CD4-positive, alpha-beta memory T cell (primary cell): ENCODE measurements at places on chromosomes 1 and 21. TPM values are rescaled to one million over a fixed set of nuclear protein-coding genes. Genes with fewer than 3 reads are reported as not detected.

DNA sequence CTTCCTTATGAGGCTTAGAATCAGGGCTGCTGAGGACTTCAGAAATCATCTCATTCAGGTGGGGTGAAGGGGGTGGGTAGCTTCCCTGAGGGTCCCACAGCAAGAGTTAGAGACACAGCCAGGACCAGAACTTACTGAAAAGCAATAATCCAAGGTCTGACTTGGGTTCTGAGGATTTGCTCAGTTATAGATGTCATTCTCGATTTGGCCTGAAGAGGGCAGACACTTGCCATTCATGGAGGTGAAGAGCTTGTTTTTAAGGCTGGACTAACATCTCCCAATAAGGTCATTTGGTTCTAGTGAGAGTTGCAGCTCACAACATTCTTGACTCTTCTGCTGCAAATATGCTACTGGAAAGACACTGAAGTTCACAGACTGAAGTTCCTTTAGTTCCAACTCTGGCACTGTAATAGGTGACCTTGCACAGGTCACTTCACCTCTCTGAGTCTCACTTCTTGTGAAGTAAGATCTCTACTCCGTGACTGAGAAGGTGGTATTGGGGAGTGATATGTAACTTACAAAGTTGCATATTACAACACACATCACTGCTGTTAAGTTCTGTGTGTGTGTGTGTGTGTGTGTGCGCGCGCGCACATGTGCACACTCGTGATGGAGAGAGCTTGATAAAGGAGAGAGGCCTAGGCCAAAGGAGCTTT lies 69.8 kb upstream of the DIRAS3 start:
- H3K27ac ChIP-seq: no peak overlapping the region
- no peaks in the 10 kb centered on the region for H3K36me3 ChIP-seq
- DNase-seq: peak; percentile 17
- H3K4me1 ChIP-seq: no peaks in the 10 kb centered on the region
- no peak overlapping the region for H3K4me3 ChIP-seq

The CCDC190 gene
- total RNA-seq: not detected

- no peak for DNase-seq
- no peaks in the 10 kb centered on the region for H3K36me3 ChIP-seq
- no peak overlapping the region for H3K4me3 ChIP-seq
- peaks cover 2% of the 10 kb centered on the region for H3K4me1 ChIP-seq
Observed at GRCh38 chr1:240618946-240619345, 7.0 kb upstream of the GREM2 start.

- no peak overlapping the region for H3K4me3 ChIP-seq
- DNase-seq: no peak
- no peaks in the 10 kb centered on the region for H3K27me3 ChIP-seq
- no peaks in the 10 kb centered on the region for H3K36me3 ChIP-seq
- peaks cover 36% of the 10 kb centered on the region for H3K4me1 ChIP-seq
Observed at GRCh38 chr1:8660411-8660828, 157.0 kb downstream of the RERE start.

GRCh38 chr1:53450225-53450624 lies 9.0 kb upstream of the DMRTB1 start:
- H3K36me3 ChIP-seq: no peaks in the 10 kb centered on the region
- DNase-seq: no peak
- no peak overlapping the region for H3K4me3 ChIP-seq
- H3K27ac ChIP-seq: no peak overlapping the region
- H3K4me1 ChIP-seq: no peaks in the 10 kb centered on the region

DNA sequence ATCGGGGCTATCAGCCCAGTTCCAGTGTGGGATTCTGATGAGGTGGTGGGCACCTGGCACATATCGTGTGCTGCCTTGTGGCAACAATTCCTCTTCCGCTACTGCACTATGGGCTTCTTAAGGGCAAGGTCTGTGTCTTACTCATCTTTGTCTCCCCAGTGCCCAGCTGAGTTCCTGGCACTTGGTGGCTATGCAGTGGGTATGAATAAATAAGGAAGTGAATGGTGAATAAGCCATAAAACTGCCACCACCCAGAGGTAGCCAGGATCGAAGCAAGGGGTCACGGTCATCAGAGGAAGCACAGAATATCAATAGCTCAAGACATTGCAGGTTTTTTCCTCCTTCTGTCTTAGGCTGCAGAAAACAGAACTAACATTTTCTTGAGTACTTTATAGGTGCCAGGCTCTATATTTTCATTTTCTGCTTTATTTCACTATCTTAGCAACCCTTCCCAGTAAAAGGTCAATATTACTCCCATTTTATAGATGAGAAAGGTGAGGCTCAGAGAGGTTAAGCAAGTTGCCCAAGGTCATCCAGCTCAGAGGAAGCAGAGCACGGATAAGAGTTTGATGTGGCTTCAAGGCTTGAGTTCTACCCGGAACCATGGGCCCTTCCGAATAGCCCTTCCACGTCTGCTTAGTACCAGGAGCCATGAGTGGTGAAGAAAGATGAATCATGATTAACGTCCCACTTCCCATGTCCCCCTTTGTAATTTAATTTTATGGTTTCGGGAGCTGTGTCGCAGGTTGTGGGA lies 10.2 kb downstream of the C1orf94 start:
- H3K27ac ChIP-seq: no peak overlapping the region
- H3K4me3 ChIP-seq: no peak overlapping the region
- no peaks in the 10 kb centered on the region for H3K36me3 ChIP-seq

The MYOC gene
- not detected for total RNA-seq

The ANKRD34A gene
- 2.1 TPM for total RNA-seq

DNA sequence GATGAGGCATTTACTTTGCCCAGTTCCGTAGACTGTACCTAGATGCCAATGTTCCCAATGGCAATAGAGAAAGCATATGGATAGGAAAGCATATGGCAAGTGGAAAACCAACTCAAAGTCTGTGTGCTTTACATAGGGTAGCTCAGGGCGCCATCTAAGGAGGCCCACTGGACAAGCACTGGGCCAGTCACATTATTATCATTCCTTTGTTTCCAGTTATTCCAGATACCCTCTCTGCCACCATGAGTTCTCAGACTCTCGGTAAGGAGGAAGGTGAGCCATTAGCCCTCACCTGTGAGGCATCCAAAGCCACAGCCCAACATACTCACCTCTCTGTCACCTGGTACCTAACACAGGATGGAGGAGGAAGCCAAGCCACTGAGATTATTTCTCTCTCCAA lies 9.8 kb downstream of the CD101 start:
- no peak overlapping the region for H3K4me3 ChIP-seq
- peaks cover 18% of the 10 kb centered on the region for H3K4me1 ChIP-seq
- no peaks in the 10 kb centered on the region for H3K27me3 ChIP-seq
- DNase-seq: no peak
- no peak overlapping the region for H3K27ac ChIP-seq

DNA sequence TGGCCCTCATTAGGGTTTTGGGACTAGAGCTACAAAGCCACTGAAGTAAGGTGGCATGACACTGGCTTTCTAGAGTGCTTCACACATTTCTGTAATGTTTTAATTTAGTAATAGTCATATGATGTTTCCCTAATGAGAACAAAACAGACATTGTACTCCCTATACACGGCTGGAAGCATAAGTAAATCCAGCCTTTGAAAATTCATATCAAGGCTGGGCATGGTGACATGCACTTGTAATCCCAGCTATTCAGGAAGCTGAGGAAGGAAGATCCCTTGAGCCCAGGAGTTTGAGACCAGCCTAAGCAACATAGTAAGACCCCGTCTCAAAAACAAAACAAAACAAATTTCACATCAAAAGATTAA lies 7.4 kb downstream of the USP48 start:
- H3K27ac ChIP-seq: no peak overlapping the region
- no peaks in the 10 kb centered on the region for H3K36me3 ChIP-seq
- no peak overlapping the region for H3K4me3 ChIP-seq
- DNase-seq: no peak
- H3K27me3 ChIP-seq: no peaks in the 10 kb centered on the region

The INSRR gene
- 0.06 TPM for total RNA-seq

DNA sequence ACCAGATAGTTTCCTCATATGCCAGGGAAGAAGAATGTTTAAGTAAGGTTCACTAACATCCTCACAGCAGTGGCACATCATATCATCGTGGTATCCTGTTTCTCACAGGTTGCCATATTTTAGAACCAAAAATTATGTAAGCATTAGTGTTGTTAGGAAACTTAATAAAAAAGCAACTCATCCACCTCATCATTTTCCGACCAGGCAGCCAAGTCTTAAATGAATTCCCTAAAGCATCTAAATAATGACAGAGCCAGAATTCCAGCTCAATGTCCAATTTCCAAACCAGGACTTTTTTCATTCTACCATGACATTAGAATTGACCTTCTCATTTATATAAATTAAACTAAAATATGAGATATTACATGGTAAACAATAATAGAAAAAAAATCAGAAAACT lies 272.7 kb downstream of the NTNG1 start:
- no peaks in the 10 kb centered on the region for H3K4me1 ChIP-seq
- no peaks in the 10 kb centered on the region for H3K36me3 ChIP-seq
- H3K27ac ChIP-seq: no peak overlapping the region
- no peak for DNase-seq

GRCh38 chr1:59081795-59082194 lies 215.1 kb upstream of the FGGY start:
- H3K4me3 ChIP-seq: no peak overlapping the region
- no peak overlapping the region for H3K27ac ChIP-seq
- H3K4me1 ChIP-seq: peaks cover 9% of the 10 kb centered on the region
- H3K27me3 ChIP-seq: no peaks in the 10 kb centered on the region
- DNase-seq: no peak

- no peaks in the 10 kb centered on the region for H3K36me3 ChIP-seq
- DNase-seq: no peak
- no peak overlapping the region for H3K27ac ChIP-seq
- H3K4me1 ChIP-seq: peaks cover 4% of the 10 kb centered on the region
- H3K27me3 ChIP-seq: no peaks in the 10 kb centered on the region
- no peak overlapping the region for H3K4me3 ChIP-seq
Observed at GRCh38 chr1:31535561-31535960, 40.8 kb upstream of the TINAGL1 start.

- DNase-seq: no peak
- H3K4me3 ChIP-seq: no peak overlapping the region
- H3K27me3 ChIP-seq: no peaks in the 10 kb centered on the region
Observed at GRCh38 chr21:27339902-27340301, 373.0 kb upstream of the ADAMTS5 start.

DNA sequence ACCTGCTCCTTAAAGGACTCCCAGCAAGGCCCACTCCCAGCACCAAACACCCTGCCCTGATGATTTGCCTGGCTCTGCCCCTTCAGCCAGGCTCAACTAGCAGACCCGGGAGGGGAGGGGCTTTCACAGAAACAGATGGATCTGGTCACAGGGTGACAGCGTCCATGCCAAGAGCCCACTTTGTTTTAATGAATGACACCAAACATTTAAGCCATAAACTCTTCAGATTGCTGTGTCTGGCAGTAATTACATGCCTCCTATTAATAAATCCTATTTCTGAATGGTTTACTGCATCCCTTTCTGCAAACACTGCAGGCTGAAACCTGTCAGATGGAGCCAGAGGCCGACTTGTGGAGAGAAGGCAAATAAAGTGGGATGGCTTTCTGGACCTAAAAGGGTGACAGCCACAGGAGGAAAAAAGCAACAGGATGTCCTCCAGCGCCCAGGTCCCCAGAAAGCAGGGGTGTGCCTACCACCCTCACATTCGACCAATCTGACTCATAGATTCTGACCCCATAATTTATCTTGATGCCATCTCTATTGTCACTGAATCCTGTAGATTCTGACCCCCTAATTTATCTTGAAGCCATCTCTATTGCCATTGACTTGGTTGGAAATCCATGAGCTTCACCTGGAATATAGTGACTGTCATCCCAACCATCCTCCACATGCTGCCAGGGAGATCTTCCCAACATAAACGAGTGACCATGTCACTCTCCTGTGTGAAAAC lies 200.9 kb downstream of the PLPP3 start:
- H3K4me1 ChIP-seq: no peaks in the 10 kb centered on the region
- no peaks in the 10 kb centered on the region for H3K27me3 ChIP-seq
- no peak for DNase-seq
- H3K36me3 ChIP-seq: no peaks in the 10 kb centered on the region
- H3K27ac ChIP-seq: no peak overlapping the region

The APCS gene
- not detected for total RNA-seq
